NCI-H226 (cell line): ENCODE measurements at places on chromosomes 7 and 10.

DNA sequence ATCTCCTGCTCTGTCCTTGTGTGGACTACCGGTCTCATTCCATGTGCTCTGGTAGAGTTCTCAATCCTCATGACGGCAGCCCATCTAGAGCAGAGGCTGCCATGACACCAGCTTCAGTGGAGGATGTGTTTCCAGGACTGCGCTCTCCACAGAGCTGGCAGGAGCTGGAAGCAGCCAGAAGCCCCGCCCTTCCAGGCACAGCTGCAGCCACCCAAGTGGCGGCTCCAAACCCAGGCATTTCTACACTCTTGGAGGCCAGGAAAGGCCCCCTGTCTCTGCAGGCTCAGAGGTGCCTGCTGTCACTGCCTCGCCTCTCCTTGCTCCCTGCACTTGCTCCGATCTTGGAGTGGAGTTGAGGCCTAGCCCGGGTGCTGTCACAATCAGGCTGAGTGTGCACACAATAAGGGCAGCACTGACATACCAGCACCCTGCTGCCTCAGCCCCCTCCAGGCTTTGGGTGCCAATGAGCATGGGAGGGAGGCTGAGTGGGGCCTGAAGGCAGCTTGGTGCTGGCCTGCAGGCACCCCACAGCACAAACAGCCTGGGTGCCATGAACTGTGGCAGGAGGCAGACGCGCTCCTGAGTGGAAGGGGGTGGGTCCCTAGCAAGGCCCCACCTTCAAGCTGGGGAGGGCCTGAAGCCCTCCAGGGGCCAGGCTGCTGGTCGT lies 122.1 kb downstream of the LRRN3 start:
- no peak for DNase-seq

GRCh38 chr10:130018265-130018664 lies 54.2 kb upstream of the EBF3 start:
- no peak for DNase-seq

DNA sequence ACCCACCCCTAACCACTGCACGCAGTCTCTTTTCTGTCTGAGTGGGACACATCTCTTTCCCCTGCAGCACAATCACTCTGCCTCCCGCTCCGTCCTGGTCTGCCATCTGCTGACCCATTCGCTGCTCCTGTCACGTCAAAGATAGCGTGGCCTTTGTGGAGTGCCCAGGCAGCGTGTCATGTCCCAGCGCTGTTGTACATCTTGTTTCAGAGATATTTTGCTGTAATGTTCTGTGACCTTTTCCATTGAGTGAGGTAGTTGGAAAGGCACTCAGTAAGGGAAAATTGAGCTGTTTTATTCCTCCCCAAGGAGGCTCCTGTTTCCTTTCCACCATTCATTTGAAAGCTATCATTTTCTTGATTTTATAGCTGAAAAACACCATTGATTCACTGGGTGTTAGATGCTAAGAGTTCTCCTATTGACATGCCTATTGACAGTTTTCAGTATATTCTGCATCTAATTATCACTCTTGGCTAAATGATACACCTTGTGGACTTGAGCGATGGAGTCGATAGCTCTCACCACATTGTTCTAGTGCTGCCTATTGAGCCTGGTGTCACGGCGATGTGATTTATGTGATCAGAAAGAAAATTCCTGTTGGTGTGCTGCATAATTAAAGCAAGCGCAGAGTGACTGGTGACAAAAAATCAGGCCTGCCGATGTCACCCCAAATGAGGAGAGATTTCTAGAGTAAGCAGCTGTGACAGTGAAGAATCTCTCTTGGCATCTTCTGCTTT lies 372.6 kb downstream of the LRMDA start:
- DNase-seq: no peak

- no peak for DNase-seq
These were observed 143.4 kb downstream of the TMEM168 start for GRCh38 chr7:112646783-112647182.

GRCh38 chr10:51950371-51950995 lies 251.1 kb upstream of the CSTF2T start:
- DNase-seq: no peak

GRCh38 chr7:66502230-66503035 lies 126.2 kb upstream of the KCTD7 start:
- no peak for DNase-seq

- no peak for DNase-seq
These were observed 326.9 kb downstream of the GPAM start for GRCh38 chr10:111856631-111857030.

GRCh38 chr7:139203992-139204391 lies 27.0 kb upstream of the UBN2 start:
- no peak for DNase-seq

GRCh38 chr10:34804306-34804705 lies 10.8 kb downstream of the PARD3 start:
- no peak for DNase-seq

- DNase-seq: peak; percentile 25
These were observed 3.9 kb upstream of the NRF1 start for GRCh38 chr7:129607471-129608120.

- DNase-seq: no peak
These were observed 68.9 kb downstream of the XRCC2 start for GRCh38 chr7:152607007-152607406.

- peak; percentile 62 for DNase-seq
These were observed 462 bp upstream of the CISD1 start for GRCh38 chr10:58268454-58268945.

- no peak for DNase-seq
These were observed 223.8 kb upstream of the CCDC6 start for GRCh38 chr10:60130130-60130579.
